ENCODE measurements at places on chromosomes 2 and 18. TPM values are rescaled to one million over a fixed set of nuclear protein-coding genes. Genes with fewer than 3 reads are reported as not detected.

Gene TRIM54
- not detected for total RNA-seq

Gene SESTD1
- total RNA-seq = 7.3 TPM

Gene LRRTM4
- total RNA-seq = not detected

Gene LRATD1
- not detected for total RNA-seq

Gene NAT8
- not detected for total RNA-seq

Gene RAB17
- not detected for total RNA-seq

Gene SCN2A
- not detected for total RNA-seq

Gene LYG2
- total RNA-seq = not detected

Gene OR6B2
- not detected for total RNA-seq

Gene CDH20
- total RNA-seq = 0.25 TPM

Gene FBLN7
- 19.3 TPM for total RNA-seq

Gene C2orf74
- 7.6 TPM for total RNA-seq

Gene CCBE1
- not detected for total RNA-seq

Gene SALL3
- total RNA-seq = not detected

Gene AQP4
- not detected for total RNA-seq

Gene ADD2
- 0.67 TPM for total RNA-seq

Gene RTP5
- total RNA-seq = 0.44 TPM

Gene DSG4
- total RNA-seq = not detected

Gene KRTCAP3
- 10.0 TPM for total RNA-seq

Gene CYP26B1
- not detected for total RNA-seq

Gene ANTXR1
- not detected for total RNA-seq

Gene CLIP4
- total RNA-seq = 37.7 TPM

Gene SP140
- total RNA-seq = 100 TPM

Gene ZAP70
- 431 TPM for total RNA-seq

Gene CPO
- total RNA-seq = not detected

Gene CRYGC
- not detected for total RNA-seq

Gene HOXD11
- not detected for total RNA-seq

Gene CUL3
- 139 TPM for total RNA-seq

Gene ARMC9
- total RNA-seq = 0.15 TPM

Gene DAPL1
- not detected for total RNA-seq

Gene TCF23
- total RNA-seq = not detected

Gene PROM2
- total RNA-seq = 0.47 TPM

Gene ZNF385B
- total RNA-seq = not detected

Gene CIDEA
- total RNA-seq = not detected

Gene TMEM169
- 4.6 TPM for total RNA-seq

Gene PSMA8
- total RNA-seq = 0.30 TPM

Gene NCKAP5
- not detected for total RNA-seq

Gene ALK
- total RNA-seq = not detected

Gene SLC9A4
- total RNA-seq = not detected

Gene UGT1A10
- not detected for total RNA-seq

Gene LOXHD1
- not detected for total RNA-seq

Gene LDLRAD4
- 207 TPM for total RNA-seq

Gene COL6A3
- 3.4 TPM for total RNA-seq

Gene ERBB4
- not detected for total RNA-seq

Gene TUBA3E
- not detected for total RNA-seq

Gene ABCG8
- total RNA-seq = not detected

Gene OSR1
- total RNA-seq = not detected

Gene KCNG2
- not detected for total RNA-seq

Gene RFTN2
- not detected for total RNA-seq

Gene PAX8
- 1.8 TPM for total RNA-seq

Gene TFPI
- total RNA-seq = 1.3 TPM

Gene C2orf66
- not detected for total RNA-seq

Gene SANBR
- total RNA-seq = 11.7 TPM

Gene IL1R1
- total RNA-seq = 11.7 TPM

Gene ZC3H6
- total RNA-seq = 18.7 TPM

Data from CD4-positive, CD25-positive, alpha-beta regulatory T cell (primary cell).